ENCODE measurements at places on chromosomes 6 and 20.

- no peak for DNase-seq
These were observed 18.6 kb downstream of the AIG1 start for GRCh38 chr6:143079325-143079640.

- peak; percentile 49 for DNase-seq
These were observed 199.1 kb downstream of the CENPW start for GRCh38 chr6:126539022-126539421.

DNA sequence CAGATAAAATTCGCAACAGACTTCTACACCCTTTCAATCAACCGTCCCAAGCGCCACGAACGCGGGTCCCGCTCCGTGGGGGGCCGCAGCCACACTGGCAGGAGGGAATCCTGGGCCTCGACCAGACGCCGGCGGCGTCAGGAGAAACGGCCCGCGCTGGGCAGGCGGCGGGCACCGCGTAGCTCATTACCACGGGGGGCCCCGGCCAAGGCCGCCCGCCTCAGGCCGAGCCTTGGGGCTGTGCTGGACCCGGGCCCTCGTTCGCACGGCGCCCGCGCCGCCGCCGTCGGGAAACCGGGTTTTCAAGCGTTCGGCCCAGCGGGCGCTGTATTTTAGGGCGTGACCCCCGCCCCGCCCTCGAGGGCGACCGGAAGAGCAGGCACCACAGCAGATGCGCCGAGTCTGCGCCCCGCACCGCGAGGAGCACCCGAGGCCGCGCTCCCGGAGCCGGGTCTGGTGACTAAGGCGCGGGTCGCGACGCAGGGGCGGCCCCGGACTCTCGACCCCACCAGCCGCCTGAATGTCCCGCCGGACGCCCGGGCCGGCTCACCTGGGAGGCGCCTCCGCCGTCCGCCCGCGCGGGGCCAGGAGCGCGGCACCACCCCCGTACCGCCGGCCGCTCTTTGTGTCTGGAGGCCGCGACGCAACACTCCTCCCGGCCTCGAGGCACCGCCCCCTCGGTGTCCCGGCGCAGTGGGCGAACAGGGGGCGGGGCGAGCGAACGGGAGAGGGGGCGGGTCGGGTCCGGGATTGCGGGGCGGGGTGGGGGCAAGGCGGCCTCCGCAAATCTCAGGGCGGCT is at the start of gene NINL:
Gene NINL (minus strand): TSS at position 627 of the 800 bp plus-strand sequence. CDS start 58,944 bp downstream, outside the sequence.
- peak; percentile 8 for DNase-seq

GRCh38 chr20:53316206-53316937 is 277.3 kb downstream of the ZNF217 start:
- DNase-seq, result peak; percentile 24

- peak; percentile 98 for DNase-seq
These were observed 21.7 kb upstream of the TGM2 start for GRCh38 chr20:38186788-38187221.

- DNase-seq, result no peak
These were observed 672 bp downstream of the CARMIL1 start for GRCh38 chr6:25279748-25280343.

DNA sequence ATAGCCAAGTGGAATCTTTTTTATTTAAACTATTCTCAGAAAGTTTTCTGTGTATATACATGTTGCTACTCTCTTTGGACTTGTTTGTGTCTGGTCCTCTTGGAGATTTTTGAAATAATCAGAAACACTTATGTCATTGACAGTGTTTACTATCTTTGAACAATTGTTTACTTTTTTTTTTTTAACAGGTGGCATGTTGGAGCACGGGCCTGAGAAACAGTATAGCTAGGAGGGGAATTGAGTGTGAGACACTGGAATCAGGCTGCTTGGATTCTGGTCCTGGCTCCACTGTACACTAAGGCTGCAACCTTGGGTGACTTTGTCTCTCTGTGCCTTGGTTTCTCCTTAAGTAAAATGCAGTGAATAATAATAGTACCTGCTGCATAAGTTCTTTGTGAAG is 279.6 kb downstream of the PRL start:
- DNase-seq, result no peak

DNA sequence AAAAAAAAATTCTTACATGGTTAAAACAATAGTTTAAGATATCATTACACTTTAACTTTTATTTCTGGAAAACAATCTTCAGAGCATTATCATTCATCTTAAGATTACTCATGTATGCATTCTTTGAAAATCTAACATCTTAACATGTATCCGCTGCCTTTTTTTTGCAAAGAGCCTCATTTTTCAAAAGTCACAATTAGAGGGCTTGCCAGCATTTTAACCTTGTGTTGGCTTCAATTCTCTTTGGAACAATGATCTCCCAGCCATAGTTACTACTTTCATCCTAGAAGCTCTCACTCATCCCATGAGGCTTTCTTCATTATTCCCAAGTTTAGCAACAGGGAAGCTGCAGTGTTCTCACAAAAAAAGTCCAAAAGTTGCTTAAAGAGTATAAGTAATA is 330.8 kb downstream of the BCKDHB start:
- DNase-seq, result no peak

DNA sequence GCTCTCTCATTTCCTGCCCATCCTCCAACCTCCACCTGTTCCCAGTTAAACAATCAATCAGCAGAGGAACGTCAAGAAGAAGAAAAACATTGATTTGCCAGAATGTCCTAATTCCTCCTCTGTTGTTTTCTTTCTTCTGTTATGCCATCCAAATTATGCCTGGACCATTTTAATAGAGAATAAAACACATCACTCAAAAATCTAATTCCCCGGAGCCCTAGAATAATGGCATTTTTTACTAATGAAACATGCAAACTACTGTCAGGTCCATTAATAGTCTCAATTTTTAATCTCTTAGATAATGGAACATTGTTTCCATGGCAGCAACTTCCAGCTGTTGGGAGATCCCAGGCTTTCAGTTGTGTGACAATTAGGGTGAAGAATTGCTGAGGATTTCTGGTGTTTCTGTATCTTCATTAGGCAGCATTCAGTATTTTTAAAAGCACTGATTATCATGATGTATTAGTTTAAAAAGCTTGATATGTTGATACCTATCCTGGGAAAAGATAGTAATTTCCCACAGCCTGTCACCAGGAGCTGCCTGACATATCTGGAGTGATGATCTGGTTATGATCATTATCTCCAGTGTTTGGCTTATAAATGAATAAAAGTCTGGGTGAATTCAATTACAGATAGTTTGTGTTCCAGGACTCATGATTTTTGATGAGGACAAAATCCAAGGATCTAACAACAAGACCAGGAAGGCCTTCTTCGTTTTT is 209.8 kb downstream of the TPBG start:
- DNase-seq, result no peak
